GM12864 (cell line): ENCODE measurements at places on chromosomes 6 and 20.

- no peak for DNase-seq
Measured at GRCh38 chr6:103507052-103507451, 1352.7 kb downstream of the HACE1 start.

GRCh38 chr6:167988945-167989841 is 8.3 kb upstream of the KIF25 start:
- no peak for DNase-seq

DNA sequence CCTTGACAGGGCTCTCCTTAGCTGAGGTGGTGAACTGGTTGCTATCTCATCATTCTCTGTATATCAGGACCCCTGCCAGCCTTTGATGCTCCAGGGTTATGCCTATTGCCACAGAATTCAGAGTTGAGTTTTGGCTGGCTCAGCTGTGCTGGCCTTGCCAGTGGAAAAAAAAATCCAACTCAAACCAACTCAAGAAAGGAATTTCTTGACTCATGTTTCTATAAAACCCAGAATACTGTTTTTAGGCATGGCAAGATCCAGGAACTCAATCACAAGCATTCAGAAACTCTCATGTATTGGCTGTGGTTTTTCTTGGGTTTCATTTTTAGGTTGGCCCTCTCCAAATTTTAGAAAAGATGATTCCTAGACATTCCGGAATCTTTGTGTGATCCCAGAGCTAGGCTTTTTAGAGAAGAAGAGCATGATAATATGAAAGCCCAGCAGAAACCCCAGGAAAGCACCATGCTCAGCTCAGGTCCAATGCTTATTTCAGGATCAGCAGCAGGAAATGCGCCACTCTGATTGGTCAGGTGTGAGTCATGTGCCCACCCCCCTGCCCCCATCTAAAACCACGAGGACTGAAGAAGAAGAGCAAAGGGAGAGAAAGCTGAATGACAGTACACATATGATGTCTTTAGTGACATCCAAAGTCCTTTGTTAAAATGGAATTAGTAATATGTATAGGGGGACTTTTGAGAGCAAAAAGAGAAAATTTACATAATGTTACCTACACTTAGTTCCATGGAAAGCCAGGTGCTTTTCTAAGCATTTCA is 122.9 kb downstream of the RNF144B start:
- no peak for DNase-seq

DNA sequence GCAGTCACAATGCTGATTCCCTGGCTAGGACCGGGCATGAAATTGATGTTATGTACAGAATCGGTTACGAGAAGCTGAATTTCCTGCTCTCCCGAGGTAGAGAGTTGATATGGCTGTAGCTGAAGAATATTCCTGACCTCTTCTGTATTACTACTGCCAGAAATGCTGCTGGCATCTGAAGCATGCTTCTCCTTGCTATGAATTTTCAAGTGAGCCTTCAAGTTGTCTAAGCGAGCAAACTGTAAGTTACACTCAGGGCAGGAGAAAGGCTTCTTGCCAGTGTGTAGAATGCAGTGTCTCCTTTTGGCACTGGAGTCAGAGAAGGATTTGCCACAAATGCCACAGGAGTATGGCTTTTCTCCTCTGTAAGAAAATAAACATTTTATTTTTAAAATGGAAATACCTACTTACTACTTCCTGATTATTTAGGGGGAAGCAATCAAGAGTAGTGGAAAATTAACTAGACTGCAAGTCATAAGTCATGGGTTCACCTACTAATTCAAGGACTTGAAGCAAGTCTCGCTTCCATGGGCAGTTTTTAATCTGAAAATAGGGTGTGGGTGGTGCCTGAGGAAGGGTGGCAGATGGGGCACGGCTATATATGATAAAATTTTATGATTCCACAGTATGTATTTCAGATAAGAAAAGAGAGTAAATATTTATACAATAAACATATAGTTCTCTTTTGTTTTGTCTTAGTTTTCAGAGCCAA is 10.8 kb upstream of the MICAL1 start:
- no peak for DNase-seq

- DNase-seq: no peak
Measured at GRCh38 chr6:7542065-7542873, 798 bp downstream of the DSP start.

GRCh38 chr20:9228774-9229450 is 160.0 kb downstream of the PLCB4 start:
- no peak for DNase-seq

- DNase-seq: no peak
Measured at GRCh38 chr6:51062166-51062722, 243.6 kb downstream of the TFAP2B start.

- DNase-seq: no peak
Measured at GRCh38 chr6:163405412-163406309, 8.9 kb upstream of the QKI start.

GRCh38 chr20:33658510-33658909 is 3.6 kb upstream of the C20orf144 start:
- no peak for DNase-seq

- no peak for DNase-seq
Measured at GRCh38 chr6:154550779-154551178, 40.3 kb upstream of the CNKSR3 start.

DNA sequence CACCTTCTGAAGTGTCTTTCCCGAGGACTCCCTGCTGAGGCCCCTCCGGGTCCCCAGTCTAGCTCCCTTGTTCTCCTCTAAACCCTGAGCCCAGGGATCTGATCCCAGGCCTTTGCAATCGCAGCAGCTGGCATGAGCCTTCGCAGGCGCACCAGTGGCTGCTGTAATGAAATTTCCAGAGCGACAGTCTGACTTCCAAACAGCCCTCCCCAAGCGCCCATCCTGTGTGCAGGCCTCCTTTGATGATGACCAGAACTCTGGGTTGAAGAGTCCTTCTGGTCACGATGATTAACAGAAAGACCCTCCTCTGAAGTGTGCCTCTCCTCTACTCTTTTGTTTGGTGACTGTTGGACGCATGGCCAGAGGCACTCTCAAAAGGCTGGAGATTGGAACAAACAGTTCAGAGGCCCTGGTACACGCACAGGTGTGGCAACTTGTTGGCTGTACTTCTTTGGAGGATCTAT is 89.1 kb upstream of the MPC1 start:
- DNase-seq: no peak

DNA sequence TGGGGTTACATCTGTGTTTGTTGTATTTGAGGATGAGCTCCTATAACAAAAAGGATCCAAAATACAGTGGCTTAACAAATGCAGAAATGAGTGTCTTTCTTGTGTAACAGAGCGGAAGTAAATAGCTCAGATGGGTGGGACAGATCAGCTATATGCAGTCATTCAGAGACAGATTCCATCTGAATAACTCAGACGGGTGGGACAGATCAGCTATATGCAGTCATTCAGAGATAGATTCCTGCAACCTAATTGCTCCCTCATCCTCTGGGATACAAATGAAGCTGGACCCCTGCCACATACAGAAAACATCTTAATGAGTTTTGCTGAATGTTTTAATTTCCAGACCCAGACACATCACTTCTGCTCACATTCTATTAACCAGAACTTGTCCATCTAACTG is 332.3 kb downstream of the BCKDHB start:
- no peak for DNase-seq

DNA sequence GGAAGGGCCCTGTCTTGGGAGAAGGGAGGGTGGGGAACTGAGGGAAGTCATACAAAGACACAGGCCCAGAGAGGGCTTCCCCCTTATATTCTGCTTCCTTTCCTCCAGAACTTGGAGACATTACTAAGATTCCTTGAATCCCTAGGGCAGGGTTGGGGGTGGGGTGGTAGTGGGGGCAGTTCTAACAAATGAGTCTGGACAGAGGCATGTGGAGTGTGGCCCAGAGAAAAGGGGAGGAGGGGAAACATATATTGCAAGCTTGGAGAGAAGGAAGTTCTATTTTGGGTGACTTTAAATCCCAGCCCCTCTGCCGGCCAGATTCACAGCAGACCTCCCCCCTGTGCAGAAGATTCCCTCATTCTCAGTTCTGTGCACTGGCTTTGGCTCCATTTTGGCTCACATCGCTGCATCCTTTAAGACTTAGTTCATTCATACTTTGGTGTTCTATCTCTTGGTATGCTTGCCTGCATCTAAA is 43.7 kb downstream of the DAAM2 start:
- DNase-seq: no peak

GRCh38 chr20:17556837-17557674 is 12.8 kb upstream of the DSTN start:
- no peak for DNase-seq

GRCh38 chr6:140855520-140855919 is 1277.2 kb upstream of the GJE1 start:
- no peak for DNase-seq

DNA sequence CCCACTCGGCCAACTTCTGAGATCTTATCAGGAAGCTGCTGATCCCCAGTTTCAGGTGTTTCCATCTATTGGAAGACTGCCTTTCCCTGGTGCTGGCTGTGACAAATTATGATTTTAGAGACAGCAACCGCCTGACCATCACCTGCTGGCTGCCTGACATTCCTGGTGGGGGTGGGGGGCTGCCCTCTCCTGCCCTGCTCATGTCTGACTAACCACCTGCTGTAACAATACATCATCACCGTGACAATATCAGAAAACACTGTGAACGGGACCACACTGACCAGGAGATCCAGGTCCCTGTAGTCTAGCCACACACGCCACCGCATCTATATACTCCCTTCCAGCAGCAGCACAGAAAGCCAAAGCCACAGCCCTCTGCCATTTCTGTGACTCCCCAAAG is 537.5 kb downstream of the QKI start:
- DNase-seq: no peak

DNA sequence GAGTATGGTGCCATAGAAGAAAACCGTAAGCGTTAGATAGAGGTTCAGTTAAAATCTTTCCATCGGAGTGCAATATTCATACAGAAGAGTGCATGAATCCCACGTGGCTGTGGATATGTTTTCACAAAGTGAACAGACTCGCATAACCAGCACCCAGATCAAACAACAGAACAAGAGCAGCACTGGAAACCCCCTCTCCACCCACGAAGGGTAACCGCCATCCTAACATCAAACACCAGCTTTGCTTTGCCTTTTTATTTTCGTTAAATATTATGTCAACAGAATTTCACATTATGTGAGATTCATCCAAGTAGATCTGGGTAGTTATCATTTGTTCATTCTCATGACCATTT is 4.7 kb downstream of the GTSF1L start:
- DNase-seq: no peak

DNA sequence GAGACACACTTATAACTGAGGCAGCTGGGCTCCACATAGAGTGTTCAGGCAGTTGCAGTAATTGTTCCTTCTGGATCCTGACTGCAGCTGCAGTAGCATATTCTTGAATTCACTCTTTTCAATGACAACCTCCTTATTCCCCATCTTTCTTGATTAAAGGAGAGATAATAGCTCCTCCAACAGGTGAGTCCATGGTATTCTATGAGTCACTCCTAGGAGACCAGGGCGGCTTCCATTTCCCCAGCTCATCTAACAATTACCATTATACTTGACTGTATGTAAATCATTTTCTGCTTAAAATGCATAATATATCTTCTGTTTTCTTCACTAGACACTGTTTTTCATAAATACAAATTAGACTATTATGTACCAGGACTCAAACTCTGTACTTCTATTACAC is 62.4 kb downstream of the TENT5A start:
- DNase-seq: no peak

- no peak for DNase-seq
Measured at GRCh38 chr6:51814418-51814817, 273.0 kb downstream of the PKHD1 start.

DNA sequence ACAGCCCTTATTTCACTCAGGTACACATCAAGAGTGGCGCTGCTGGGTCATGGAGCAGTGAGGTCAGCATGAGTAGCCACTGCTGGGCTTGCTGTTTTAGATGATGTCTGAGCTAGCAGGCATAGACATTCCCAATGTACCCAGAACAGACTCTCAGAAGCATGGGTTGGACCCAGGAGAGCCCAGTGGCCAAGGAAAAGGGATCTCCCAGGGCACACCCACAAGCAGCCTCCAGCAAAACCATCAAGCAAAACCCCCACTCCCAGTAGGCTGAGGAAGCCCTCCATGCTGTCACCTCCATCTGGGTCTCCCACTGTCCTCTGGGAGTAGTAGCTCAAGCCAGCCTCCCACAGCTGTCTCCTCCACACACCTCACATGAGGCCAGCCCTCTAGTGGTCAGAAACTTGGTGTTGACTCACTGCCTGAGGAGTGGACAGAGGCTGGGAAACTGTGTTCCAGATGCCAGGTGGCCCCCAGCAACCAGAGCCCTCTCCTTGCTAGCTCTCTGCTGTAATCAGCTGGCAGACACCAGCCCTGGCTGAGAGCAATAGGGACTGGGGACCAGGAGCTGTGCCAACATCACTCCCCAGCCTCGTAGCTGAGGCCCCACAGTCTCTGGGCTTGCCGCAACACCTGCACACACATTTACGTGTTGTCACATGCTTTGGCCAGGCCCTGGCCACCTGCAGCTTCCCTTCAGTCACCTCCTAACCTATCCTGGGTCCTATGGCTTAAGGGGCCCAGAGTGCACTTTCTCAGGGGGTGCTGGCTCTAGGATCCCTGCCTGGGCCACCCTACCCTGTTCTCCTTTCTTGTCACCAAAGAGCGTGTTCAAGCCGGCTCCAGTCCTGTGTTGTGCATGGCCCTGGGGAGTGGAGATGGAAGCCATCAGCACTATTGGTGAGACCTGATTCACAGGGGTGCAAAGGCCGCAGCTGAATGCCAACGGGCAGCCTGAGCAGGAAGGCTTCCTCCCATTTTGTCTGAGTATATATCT is 1.9 kb upstream of the AP5S1 start:
- DNase-seq: no peak

DNA sequence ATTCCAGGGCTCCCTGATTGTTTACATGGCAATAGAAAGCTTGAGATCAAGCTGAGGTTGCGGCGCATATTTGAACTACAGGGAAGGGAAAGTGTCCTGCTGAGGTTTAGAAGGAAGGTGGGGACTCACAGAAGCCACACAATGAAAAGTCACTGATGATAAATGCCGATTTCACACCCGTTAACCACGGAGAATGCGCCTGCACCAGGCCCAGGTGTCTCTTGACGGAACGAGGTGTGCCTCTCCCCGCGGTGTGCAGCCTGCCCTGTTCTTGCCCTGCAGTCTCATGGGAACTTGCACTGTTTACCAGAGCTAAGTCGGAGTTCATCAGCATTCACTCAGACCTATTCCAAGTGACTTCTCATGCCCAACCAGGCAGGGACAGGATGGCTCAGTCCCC is 90.3 kb downstream of the LY86 start:
- DNase-seq: no peak

GRCh38 chr20:9668381-9668780 is 154.0 kb downstream of the LAMP5 start:
- DNase-seq: no peak

GRCh38 chr6:73200735-73201134 is 24.6 kb downstream of the KHDC1L start:
- no peak for DNase-seq

- no peak for DNase-seq
Measured at GRCh38 chr6:26404546-26404945, 2.5 kb downstream of the BTN3A1 start.

DNA sequence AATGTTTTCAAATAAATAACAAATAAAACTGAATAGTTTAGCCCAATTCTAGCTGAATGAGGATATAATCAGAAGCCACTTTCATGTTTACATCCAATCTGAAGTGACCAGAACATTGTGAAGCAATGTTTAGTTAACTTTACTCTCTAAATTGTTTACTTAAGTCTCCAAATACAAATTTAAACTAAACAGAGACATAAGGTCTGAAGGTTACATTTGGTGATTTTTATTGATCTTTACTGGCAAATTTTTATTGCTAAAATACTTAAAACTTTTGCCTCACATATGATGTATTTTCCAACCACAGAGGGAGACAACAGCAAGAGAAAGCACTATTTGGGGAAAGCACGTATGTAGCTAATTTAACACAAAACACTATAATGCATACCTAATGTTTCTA is 106.8 kb upstream of the THEMIS start:
- no peak for DNase-seq
